NCI-H460 (cell line): ENCODE measurements at places on chromosomes 4 and X.
A peak's percentile ranks its signal among the peaks of the same experiment; 100 is the strongest.

- no peak for DNase-seq
Measured at GRCh38 chr4:110275871-110276270, 77.5 kb upstream of the ELOVL6 start.

GRCh38 chrX:120144178-120144844, 14.1 kb upstream of the RHOXF2 start:
- DNase-seq = no peak

DNA sequence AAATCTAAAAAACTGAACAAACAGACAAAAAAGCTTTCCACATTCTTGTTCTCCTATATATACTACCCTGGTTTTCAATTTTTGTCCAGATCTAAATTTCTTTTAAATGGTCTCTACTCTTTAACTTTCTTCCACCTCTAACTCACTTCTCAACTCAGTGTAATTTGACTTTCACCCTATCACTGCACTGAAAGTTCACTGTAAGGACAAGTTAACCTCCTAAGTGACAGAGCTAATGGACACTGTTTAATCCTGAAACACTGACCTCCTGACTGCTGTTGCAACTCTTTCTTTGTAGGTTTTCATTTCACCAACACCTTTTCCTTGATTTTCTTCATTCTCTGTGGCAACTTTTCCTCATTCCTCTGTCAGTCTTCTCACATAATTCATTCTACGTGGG, 50.0 kb downstream of the ATOH1 start:
- no peak for DNase-seq

- DNase-seq = no peak
Measured at GRCh38 chr4:150986085-150986484, 29.0 kb downstream of the LRBA start.

DNA sequence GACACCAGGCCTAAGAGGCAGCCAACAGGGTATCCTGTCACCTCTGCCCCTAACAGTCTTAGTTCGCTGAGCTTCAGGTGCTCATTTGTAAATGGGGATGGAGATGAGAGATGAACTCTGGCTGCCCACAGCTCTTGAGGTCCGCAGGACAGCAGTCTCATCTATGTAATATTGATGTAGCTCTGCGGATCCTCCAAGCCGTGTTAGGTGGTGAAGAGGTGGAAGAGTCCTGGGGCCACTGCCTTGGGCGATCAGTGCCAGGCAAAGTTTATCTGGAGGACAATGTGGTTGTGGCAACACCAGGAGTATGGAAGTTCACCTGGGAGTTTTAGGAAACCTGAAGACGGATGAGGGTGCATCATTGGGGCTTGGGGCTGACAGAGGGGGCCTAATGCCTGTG, 13.4 kb downstream of the TRO start:
- DNase-seq = no peak

- no peak for DNase-seq
Measured at GRCh38 chr4:95548738-95549245, at the start of gene UNC5C. TSS of gene UNC5C (minus strand) at chr4:95548973.

DNA sequence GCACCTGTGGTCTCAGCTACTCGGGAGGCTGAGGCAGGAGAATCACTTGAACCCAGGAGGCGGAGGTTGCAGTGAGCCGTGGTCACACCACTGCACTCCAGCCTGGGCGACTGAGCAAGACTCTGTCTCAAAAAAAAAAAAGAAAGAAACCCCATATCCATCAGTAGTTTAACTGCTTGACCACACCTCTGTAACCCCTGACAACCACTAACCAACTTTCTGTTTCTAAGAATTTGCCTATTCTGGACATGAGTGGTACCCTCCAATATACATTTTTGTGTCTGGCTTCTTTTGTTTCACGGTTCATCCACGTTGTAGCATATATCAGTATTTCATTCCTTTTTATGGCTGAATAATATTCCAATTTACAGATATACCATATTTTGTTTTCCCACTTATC, 9.1 kb downstream of the PPAT start:
- no peak for DNase-seq

GRCh38 chrX:104343428-104344129, 88.8 kb upstream of the ESX1 start:
- DNase-seq = peak; percentile 63

- no peak for DNase-seq
Measured at GRCh38 chr4:80113615-80114014, 40.6 kb upstream of the ANTXR2 start.

- no peak for DNase-seq
Measured at GRCh38 chr4:5043579-5043978, 7.7 kb upstream of the STK32B start.

DNA sequence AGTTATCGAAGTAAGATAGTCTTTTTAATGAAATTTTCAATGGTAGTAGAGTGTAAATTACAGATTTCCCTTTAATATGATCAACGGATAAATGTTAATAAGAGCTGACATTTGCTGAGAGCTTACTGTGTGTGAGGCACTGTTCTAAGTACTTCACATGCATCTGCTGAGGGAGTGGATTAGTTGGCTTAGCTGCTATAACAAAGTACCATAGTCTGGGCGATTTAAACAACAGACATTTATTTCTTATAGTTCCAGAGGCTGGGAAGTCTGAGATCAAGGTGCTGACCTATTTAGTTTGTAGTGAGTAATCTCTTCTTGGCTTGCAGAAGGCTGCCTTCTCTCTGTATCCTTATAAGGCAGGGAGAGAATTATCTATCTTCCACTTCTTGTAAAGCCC, 174.3 kb downstream of the CEP135 start:
- DNase-seq = no peak

DNA sequence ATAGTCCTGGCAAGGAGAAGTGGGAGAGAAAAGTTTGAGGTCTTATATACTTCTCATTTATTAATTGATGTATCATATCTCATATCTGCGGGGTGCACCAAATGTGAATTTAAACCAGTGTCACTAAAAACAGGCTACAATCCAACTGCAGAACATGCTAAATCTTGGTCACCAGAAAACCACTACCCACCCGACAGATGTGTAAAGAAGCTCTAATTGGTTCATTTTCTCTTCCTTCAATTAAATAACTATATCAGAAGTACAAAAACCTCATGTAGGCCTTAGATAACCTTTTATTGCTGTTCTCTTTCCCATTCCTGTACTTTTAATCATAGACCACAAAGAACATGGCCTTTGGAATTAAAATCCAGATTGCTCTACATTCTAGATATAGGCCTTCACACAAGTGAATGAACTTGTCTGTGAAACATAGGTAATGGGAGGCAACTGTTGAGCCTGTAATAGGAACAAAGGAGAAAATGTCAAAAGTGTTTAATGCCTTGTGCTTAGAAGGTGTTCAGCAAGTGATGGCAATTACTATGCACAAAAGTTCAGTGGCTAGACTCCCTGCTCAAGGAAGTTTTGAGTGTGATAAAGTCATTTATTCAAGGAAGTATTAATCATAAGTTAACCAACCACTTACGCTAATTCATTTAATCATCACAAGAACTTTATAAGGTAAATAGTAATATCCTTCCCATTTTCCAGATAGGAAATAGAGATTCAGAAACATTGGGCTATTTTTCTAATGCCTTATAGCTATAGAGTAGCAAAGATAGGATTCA, 425.6 kb downstream of the INPP4B start:
- DNase-seq = no peak

DNA sequence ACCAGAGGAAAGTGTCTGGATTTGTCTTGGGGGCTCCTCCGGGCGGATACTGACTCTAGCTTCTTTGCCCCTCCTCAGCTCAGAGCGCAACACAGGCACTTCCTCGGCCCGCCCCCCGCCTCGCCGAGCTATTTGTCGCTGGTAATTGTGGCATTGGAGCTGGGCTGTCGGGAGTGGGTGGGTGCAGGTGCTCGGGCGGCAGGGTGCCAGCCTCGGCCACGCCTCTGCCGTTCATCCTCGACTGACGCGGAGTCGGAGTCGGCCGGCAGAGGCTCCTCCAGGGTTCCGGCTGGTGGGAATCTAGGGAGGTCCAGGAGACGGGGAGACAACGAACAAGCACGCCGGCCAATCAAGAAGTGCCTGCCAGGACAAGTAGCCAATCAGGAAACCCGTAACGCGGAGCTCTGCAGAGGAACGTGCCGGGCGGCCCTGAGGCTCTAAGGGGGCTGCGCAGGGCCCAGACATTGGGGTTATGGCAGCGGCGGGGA, 3.9 kb upstream of the SYN1 start:
- peak; percentile 57 for DNase-seq

DNA sequence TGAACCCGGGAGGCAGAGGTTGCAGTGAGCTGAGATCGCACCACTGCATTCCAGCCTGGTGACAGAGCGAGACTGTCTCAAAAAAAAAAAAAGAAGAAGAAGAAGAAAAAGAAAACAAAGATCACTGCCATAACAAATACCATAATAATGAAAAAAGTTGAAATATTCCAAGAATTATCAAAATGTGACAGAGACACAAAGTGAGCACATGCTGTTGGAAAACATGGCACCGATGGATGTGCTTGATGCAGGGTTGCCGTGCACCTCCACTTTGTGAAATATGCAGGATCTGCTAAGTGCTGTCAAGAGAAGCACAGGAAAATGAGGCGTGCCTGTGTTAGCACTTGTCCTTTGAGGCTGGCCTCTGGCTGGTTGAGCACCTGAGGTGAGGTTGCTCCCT, 133.3 kb downstream of the STK32B start:
- DNase-seq = no peak

DNA sequence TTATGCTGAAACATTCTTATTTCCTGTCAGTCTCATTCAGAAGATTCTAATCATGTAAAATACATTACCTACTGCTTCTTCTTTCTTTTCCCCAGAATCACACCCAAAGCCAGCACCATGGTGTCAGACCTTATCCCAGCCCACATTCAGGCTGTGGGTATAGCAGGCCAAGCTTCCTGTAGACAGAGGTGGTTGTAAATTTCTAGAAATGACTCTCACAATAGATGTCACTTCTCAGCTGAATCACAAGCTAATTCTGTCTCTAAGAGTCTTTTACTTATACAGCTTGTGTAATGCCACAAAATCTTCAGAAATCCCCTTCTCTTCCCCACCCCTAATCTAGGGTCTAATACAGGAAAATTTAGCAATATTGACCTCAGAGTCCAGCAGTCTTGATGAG, 239.6 kb downstream of the PARM1 start:
- DNase-seq = no peak

- DNase-seq = no peak
Measured at GRCh38 chrX:9466736-9467135, 1.9 kb downstream of the TBL1X start.

DNA sequence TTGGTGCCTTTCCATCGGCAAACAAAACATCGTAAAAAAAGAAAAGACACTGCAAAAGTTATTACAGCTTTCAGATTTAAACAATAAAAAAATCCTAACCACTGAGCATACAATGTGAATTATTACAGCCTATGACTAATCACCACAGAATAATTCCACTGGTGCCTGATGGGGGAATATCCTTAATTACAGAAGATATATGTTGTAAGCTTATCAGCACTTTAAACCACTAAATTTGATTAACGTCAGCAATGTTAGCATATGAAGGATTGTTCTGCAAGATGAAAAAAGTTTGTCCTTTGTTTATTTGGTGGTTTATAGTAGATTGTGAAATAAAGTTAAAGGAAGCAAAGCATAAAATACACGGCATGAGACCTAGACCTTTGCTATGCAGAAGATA, 210.2 kb upstream of the ADAMTS3 start:
- no peak for DNase-seq

- no peak for DNase-seq
Measured at GRCh38 chr4:139802931-139803330, 137.3 kb downstream of the MGST2 start.

DNA sequence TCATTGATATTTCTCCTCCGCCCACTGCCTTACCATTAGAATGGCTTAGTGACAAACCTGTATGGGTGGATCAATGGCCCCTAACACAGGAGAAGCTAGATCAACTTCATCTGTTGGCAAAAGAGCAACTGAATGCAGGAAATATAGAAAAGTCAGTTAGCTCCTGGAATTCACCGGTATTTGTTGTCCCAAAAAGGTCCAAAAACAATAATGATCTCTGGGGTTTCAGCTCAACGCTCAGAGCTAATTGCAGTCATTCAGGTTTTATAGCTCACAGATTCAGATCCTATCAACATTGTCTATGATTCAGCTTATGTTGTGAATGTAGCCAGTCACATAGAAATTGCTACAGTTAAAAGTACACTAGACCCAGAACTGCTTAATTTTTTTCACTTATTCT, 124.0 kb upstream of the ZCCHC13 start:
- DNase-seq = no peak

DNA sequence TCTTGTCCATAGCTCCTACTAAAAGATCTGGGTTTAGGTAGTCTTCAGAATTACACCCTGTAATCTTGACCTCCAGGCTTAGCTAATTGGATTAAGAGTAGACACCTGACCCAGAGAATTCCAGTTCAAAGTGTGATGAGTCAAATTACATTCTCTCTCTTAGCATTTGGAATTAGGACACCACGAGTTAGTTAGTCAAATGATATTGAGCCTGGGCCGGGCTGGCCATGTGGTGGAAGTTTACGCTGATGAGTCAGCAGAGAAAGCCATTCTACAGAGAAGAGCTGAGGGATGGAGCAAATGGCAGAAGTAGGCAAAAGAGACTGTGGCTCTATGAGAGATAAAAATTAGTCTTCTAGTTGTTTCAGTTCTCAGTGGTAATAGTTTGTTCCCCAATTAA, 31.1 kb downstream of the CEP44 start:
- DNase-seq = no peak

- DNase-seq = no peak
Measured at GRCh38 chrX:69151866-69152284, 13.4 kb downstream of the PJA1 start.

- no peak for DNase-seq
Measured at GRCh38 chr4:1296324-1297022, 6.8 kb downstream of the MAEA start.

DNA sequence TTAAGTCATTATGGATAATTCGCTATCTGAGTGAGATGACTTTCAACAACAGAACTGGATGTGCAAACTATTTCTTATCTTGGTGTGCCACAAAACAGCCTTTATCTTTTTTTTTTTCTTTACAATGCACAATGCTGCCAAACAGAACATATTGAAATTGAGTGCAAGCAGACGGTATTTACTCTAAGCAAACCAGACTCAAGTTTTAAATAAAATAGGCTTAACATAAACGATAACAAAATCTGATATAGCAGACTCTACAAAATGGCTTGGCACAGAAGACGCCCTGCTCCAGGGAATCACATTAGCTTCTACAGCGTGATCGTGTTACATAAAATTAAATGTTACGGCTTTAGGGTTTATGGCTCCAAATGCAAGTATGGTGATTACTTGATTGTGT, 9.6 kb upstream of the STK32B start:
- no peak for DNase-seq

DNA sequence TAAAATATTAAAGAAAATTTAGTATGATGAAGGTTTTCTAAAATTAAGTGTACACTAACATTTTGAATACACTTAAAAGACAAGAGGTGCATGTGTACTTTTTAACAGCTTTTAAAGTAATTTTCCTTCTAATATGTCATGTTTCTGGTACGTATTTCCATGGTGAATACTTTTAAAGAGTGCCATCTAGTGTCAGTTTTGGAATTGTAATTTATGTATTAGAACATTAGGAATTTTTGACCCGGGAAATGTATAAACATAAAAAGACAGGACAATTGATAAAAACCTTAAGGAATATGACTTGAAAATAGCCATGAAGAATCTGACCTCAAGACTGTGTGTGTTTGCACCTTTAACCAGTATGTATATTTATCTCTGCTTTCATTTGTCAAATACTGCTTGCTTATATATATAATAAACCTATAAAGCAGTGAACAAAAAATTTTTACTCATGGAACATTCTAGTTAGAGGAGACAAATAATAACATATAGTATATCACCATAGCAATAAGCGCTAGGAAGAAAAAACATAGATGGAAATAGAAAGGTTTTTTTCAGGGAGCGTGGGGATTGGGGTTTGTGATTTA, 7.2 kb downstream of the GSTCD start:
- DNase-seq = peak; percentile 23

GRCh38 chrX:78839711-78840110, 92.2 kb downstream of the LPAR4 start:
- no peak for DNase-seq

- no peak for DNase-seq
Measured at GRCh38 chrX:98065151-98065550, 1181.4 kb downstream of the RPA4 start.
